ENCODE measurements at places on chromosomes 6 and 20.

- peak; percentile 49 for DNase-seq
These were observed 6.9 kb upstream of the HELZ2 start for GRCh38 chr20:63580796-63581461.

GRCh38 chr6:105270511-105270910, 90.7 kb upstream of the POPDC3 start:
- DNase-seq: no peak

DNA sequence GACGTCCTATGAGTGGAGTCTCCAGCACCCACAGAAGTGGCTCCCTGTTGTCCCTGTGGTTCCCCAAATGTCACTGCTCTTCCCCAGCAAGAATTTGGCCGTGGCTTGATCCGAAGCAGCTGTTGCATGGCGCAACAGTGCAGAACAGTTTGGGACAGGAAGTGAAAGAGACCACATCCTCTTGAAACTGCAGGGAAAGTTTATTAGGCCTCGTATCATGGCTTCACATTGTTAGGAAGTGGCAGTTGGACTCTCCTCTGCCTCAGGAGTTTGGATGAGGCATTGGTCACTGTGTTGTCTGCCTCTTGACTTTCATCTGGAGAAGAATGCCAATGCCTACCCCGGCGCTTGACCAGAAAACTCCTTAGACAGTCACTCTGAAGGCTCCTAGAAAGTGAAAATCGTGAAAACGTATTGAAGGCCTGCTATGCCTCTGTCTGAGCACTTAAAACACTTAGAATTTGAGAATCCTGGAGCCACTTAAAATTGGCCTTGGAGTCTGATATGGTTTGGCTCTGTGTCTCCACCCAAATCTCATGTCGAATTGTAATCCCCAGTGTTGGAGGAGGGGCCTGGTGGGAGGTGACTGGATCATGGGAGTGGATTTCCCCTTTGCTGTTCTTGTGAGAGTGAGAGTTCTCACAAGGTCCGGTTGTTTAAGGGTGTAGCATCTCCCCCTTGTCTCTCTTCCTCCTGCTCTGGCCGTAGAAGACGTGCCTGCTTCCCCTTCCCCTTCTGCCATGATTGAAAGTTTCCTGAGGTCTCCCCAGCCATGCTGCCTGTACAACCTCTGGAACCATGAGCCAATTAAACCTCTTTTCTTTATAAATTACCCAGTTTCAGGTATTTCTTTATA, 334.9 kb upstream of the JARID2 start:
- DNase-seq: no peak

GRCh38 chr6:31528307-31528777, 420 bp upstream of the MCCD1 start:
- DNase-seq: no peak

DNA sequence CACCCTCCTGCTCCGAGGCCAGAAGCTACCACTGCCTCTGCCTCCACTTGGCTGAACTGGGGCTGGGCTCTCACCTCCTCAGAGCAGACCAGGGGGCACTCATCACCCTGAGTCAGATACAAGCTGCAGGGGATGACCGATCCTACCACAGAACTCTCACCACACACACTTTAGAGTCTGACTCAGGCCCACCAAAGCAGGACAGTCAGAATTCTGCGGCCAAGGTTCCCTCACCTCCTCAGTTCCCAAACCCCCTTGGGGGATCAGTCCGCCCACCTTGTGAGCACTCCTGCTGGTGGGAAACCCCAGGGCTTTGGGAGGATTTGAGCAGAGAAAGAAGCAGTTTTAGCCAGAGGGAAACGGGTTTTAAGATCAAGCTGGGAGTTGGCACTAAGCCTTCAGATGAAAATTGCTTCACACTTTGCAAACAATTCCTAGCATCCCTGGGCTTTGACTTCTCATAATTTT, 587.8 kb upstream of the JAG1 start:
- no peak for DNase-seq

DNA sequence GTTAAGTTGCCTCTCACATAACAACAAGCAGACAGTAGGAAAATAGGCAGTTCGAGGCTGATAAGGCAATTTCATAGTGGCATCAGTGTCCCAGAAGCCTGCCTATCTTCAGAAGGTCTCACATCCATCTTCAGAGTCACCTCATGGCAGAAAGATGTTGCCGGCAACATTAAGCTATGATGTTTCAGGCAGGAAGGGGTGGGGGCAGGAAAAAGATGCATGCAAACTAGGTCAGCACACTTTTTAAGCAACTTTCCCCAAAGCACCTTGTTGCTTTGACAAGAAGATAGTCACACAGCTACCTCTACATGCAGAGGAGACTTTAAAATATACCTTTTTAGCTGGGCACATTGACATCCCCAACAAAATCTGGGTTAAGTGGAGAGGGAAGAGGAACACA, 43.2 kb upstream of the SMIM8 start:
- DNase-seq: no peak

GRCh38 chr6:79515436-79515835, 21.8 kb downstream of the LCA5 start:
- DNase-seq: no peak

GRCh38 chr6:168358842-168359420, 39.4 kb upstream of the DACT2 start:
- DNase-seq: no peak

- DNase-seq: no peak
These were observed 43.1 kb downstream of the CD109 start for GRCh38 chr6:73739096-73739495.

GRCh38 chr20:16699293-16699692, 30.5 kb upstream of the SNRPB2 start:
- no peak for DNase-seq
